ENCODE measurements at places on chromosomes 11 and 22.
A peak's percentile ranks its signal among the peaks of the same experiment; 100 is the strongest.

DNA sequence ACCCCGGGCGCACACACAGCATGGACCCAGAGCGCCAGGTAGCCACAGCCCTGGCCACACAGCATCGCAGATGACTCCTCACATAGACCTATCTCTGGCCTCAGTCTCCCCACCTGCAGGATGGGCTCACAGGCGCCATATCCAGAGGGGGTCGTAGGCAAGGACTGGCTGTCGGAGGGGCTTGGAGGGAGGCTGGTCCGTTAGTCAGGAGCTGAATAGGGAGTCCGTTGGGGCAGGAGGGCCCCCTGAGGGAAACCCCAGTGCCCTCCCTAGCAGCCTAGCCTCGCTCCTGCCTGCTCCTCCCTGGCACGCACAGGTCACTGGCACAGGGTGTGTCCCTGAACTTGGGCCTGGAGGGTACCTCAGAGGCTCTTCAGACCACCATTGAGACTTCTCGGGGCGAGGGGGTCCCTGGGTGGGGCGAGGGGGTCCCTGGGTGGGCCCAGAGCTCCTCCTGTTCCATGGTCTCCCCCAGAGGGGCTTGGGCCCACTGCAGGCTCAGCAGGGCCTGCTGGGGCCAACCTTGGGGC is 2.0 kb downstream of the PLXNB2 start:
- DNase-seq: no peak

GRCh38 chr22:38864361-38865191 is 7.4 kb downstream of the CBX6 start:
- DNase-seq: no peak

DNA sequence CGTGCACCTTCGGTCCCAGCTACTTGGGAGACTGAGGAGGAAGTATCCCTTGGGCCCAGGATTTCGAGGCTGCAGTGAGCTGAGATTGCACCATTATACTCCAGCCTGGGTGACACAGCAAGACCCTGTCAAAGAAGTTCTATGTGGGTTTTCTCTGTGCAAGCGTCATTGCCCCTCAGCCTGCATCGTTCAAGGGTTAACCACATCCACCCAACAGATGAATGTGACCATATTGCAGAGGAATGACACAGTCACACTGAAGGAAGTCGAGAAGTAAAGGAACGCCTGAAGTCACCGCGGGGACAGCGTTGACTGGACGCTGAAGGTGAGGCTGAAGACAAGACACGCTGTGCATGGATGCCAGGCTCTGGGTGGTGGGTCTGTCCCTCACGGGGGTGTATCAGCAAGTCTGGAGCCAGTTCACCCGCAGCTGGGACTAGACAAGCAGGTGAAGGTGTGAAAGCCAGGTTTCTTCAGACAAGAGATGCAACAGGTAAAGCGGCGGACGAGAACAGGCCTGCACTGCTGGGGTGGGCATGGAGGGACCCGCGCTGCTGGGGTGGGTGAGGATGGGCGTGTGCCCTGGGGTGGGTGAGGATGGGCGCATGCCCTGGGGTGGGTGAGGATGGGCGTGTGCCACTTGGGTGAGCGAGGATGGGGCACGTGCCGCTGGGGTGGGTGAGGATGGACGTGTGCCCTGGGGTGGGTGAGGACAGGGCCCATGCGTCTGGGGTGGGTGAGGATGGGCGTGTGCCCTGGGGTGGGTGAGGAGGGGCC is 36.5 kb upstream of the TOLLIP start:
- DNase-seq: peak; percentile 30

DNA sequence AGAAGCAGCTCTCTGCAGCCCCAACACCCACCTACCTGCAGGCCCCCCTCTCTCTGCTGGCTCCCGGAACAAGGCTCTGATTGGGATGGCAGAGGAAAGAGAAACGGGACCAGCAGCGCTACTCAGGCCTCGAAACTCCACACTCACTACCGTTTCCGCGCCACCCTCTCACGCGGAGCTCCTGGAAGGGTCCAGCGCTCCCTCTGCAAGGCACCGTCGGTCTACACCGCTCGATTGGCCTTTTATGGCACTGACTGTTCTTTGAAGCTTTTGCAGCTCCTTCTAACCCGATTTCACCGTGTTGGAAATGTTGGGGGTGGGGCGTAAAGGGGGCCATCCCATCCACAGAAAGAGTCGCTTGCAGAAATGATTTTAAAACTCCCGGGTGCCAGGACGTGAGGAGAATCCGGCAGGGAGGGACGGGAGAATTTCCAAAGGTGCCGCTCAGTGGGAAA is 323 bp upstream of the PANX1 start:
- DNase-seq: no peak

GRCh38 chr11:111612224-111612623 is 10.0 kb downstream of the SIK2 start:
- DNase-seq: no peak

DNA sequence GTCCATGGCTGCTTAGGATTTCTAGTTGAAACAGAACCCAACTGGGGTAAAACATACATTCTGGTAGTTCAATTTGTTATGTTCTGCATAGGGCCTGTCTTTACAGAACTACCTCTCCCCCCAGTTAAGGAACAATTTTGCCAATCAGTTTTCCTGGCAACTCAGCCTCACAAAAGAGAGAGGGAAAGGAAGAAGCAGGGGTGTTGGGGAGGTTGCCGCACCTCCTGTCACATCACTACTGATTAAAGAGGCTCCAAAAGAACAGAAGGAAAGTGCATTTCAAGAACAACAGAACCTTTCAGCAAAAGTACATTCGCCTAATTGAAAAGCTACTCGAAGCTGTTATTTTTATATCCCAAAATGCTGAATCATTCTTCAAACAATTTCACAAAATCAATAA is 217.6 kb downstream of the CADM1 start:
- DNase-seq: no peak

GRCh38 chr11:45446434-45446833 is 160.3 kb upstream of the SYT13 start:
- DNase-seq: no peak

- DNase-seq: no peak
Measured at GRCh38 chr22:49159711-49160110, 668.0 kb downstream of the BRD1 start.

DNA sequence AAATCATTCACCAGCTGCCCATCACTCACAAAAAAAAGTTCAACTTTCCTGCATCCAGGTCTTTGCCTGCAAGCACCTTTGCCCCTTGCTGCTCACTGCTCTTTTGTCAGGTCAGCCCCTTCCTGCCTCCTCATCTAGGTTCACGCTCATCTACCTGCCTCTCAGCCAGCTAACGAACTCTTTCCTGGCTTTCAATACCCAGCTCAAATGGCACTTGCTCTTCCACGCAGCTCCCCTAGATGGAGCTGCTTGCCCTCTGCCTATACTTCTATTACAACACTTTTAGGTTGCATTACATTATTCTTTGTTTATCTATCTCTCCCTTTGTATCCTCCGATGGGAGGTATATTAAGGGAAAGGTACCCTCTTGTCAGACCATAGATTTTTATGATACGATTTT is 78.9 kb upstream of the TBCEL start:
- DNase-seq: no peak

- DNase-seq: no peak
Measured at GRCh38 chr11:44607319-44607962, 42.0 kb downstream of the CD82 start.

DNA sequence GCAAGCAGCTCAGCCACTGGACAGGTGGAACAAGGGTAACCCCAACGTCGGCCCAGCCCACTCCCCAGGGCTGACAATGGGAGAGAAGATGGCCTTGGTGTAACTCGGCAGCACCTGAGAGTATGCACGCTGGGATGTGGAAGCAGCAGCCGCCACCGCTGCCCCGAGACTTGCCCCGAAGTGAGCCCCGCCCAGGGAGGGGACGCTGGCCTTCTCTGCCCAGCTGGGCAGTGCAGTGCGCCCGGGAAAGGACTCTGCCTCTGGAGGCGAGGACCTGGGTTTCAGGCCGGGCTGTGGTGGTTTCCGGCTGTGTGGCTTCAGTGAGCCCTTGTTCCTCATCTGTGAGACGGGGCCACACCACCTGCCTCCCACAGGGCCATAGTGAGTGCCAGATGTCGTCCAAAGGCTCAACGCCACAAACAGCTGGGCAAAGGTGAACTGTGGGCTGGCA is 8.6 kb upstream of the POLDIP3 start:
- no peak for DNase-seq

DNA sequence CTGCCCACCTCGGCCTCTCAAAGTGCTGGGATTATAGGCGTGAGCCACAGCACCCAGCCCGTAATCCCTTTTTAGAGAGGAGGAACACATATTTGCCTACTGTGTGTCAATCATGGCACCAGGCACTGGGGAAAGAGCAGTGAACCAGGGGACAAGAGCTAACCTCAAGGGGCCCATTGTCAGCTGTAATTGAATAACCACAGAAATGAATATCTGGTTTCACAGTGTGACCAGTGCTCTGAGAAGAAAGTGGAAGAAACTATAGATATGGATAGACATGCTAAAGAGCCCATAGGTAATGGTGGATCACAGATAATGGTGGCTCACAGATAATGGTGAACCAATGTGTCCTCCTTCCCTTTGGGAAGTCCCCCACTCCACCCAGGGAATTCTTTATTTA is 8.6 kb upstream of the KCTD14 start:
- DNase-seq: no peak

DNA sequence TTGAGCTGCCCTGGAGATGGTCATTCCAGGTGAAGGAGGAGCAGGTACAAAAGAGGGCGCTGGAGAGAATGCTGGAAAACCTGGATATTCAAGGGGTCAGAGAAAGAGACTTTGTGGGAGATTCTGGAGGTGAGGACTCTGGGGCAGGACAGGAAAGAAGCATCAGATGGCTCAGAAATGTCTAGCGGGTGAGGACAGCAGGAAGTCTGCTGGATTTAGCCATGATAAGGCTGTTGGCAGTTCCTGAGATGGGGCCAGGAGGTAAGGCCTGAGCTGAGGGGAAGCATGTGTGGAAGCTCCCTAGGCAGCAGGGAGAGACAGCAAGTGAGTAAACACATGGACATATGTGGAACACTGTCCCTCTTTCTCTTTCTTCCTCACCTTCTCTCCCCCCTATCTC is 1.5 kb downstream of the UPB1 start:
- no peak for DNase-seq

GRCh38 chr11:120925944-120926343 is 98.0 kb upstream of the TBCEL start:
- no peak for DNase-seq

GRCh38 chr11:127925475-127925874 is 661.9 kb downstream of the ETS1 start:
- no peak for DNase-seq

DNA sequence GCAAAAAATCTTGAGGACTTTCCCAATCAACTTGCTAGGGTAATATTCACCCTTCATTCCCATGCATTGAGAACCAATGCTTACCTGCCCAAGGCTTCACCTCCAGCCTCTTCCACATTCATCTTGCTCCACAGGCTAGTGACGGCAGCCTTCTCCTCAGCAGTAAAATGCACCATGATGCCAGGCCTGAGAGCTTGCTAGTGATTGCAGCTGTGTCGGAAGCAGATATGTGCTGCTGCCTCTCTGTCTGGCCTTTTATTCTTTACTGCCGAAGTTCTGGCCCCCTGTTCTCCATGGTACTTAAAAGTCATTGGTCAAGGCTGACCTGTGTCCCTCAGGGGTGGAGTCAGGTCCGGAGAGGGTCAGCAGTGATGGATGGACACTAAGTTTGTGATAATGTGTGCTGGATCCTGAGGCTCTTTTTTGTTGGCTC is at the start of gene HBE1:
TSS of gene HBE1 (minus strand) at position 231 of the 433 bp plus-strand sequence. CDS start at position 176, 55 bp downstream.
- no peak for DNase-seq

DNA sequence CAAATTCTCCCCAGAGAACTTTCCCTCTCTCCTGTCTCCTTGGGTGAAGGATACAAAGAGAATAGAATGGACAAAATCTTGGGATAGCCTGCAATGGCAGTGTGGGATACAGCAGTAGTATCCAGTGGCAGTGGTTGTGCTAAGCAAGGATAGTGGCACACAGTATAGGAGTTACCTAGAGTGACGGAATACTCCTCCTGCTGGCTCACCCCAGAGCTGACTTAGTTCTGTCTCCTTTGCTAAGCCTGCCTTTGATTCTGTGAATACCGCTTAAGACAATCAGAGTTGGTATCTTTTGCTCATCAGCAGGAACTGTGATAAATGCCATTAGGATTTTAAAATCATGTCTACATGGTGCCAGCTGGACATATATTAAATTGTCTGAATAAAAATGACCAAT is 404.3 kb downstream of the JRKL start:
- DNase-seq: no peak

GRCh38 chr11:74925281-74925680 is 23.6 kb downstream of the XRRA1 start:
- no peak for DNase-seq

DNA sequence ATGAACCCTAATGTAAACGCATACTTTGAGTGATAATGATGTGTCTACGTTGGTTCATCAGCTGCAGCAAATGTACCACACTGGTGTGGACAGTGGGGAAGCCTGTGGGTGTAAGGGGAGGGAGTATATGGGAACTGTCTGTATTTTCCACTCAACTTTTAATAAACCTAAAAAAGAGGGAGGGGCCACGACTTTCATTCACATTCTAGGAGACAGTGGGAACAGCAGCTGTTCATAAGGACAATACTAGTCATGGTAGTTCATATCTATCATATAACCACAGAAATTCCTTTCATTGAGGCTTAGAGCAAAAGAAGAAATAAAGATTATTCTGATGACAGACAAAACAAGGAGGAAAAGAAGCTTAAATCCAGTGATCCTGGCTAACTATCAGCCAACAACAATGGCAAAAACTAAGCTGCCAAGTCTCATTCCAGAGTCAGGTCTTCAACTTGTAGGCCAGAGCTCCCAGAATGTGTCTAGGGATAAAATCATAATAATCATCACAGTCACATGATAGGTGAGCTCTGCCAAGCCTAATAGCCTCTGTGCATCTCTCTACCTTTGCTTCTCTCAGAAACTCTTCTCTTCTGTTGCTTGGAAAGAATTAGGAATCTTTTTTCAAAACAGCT is 59.4 kb upstream of the CHRM4 start:
- DNase-seq: no peak

DNA sequence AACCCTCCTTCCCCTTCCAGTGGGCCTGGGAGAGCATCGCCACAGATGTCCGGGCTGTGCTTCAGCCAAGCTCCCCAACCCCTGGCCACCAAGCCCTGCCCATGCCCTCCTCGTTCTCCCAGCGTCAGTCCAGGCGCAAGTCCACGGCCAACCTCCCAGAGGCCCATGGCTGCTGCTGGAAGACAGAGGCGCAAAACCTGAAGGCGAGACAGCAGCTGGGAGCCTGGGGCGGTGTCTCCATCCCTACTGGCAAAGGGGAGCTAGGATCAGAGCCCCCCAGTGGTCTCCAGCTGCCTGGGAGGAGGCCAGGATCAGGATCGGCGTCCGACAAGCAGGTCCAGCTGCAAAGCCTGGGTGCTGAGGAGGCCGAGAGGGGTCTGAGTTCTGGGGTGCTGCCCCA is 1.9 kb downstream of the TSGA10IP start:
- DNase-seq: no peak

Data from left lobe of liver (tissue), 2 donors.